ENCODE measurements at places on chromosomes 6 and 20. TPM values are rescaled to one million over a fixed set of nuclear protein-coding genes. Genes with fewer than 3 reads are reported as not detected.

DNA sequence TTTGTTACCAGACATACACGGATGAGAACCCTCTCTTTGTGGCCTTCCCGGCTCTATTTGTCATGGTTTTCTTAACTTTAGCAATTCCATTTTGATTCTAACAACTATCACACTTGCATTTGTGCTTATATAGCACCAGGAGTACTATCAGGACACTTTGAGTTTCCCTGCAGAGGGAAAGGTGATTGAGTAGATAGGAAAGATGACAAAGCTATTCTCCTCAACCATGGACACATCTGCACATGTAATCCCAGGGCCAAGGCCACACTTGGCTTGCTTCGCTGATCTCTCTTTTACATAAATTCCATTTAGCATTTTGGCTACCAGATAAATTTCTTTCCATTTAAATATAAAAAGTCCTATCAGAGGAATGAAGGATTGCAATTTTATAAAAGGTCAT, 23.3 kb upstream of the CFAP206 start:
- no peak for DNase-seq

GRCh38 chr20:58287638-58288037, 21.9 kb upstream of the RAB22A start:
- no peak for DNase-seq

GRCh38 chr20:50537546-50538201, 27.5 kb downstream of the PTPN1 start:
- DNase-seq: no peak

DNA sequence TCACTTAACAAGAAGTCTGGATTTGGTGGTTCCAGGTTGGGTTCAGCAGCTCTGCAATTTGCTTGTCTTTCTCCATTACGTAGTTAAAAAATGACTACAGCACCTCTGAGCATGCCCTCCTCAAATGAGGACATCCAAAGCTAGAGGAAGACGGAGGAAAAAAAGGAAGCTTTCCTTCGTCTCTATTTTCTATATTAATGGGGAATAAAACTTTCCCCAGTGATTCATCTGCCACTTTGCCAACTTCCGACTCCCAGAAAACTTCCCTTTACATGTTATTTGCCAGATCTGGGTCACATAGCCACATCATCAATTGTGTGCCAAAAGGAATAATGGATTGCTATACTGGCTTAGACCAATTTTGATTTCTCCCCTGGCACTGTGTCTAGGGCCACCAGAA, 69.5 kb downstream of the ZFAND3 start:
- no peak for DNase-seq

KIF25 gene
- not detected for total RNA-seq

OR2B6 gene
- total RNA-seq: not detected

- DNase-seq: no peak
These were observed 4.4 kb downstream of the PPP1R16B start for GRCh38 chr20:38809942-38810341.

CDSN gene
- total RNA-seq: not detected

DNA sequence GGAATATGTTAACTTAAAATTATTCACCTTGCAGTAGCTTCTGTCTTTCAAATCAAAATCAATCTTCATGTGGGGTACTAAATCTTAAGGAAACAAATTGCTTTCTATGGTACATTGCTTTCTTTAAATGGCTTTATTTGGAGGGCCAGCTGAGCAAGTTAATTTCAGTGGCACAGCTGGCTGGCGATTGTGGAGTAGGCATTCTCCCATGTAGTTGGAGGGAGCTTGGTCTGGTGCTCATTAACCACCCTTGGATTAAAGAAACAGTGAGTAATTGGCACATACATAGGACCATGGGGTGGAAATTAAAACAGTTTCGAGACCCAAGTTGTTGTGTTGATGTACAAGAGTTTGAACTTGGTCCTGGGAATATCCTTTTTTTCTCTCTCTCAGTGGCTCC, 201.3 kb upstream of the CHD6 start:
- no peak for DNase-seq

GRCh38 chr6:32885698-32886286, 31.8 kb downstream of the PSMB9 start:
- no peak for DNase-seq

GRCh38 chr6:157637516-157637915, 185.5 kb upstream of the SNX9 start:
- DNase-seq: no peak

DNA sequence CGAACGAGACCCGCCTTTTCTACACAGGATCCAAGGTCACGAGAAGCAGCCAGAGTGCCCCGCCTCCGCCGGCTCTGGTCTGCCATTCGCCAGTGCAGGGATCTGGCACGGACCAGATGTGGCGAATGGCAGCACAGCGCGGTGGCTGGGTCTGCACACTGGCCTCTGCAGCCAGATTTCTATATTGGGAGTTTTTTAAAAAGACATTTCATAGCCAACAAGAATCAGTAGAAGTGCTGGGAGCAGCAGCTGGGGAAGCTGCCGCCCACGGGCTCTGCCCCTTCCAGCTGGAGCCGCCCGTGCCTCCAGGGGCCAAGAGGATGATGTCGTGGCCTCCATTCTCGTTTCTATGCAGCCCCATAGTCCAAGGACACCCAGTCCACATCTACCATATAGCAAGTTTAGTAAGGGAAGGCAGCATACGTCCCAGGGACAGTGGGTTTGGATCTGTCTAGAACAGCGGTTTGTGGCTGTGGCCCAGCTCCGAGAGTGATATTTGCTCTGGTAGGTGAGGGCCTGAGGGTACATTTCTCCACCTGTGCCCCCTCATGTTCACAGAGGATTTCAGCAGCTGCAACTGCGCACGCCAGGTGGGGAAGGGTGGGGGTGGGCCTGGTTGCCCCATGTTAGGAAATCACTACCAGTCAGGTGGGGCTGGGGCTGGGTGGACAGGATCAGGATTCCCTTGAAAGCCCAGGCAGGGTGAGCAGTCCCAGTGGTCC, 333.7 kb downstream of the ZFAND3 start:
- no peak for DNase-seq

DNA sequence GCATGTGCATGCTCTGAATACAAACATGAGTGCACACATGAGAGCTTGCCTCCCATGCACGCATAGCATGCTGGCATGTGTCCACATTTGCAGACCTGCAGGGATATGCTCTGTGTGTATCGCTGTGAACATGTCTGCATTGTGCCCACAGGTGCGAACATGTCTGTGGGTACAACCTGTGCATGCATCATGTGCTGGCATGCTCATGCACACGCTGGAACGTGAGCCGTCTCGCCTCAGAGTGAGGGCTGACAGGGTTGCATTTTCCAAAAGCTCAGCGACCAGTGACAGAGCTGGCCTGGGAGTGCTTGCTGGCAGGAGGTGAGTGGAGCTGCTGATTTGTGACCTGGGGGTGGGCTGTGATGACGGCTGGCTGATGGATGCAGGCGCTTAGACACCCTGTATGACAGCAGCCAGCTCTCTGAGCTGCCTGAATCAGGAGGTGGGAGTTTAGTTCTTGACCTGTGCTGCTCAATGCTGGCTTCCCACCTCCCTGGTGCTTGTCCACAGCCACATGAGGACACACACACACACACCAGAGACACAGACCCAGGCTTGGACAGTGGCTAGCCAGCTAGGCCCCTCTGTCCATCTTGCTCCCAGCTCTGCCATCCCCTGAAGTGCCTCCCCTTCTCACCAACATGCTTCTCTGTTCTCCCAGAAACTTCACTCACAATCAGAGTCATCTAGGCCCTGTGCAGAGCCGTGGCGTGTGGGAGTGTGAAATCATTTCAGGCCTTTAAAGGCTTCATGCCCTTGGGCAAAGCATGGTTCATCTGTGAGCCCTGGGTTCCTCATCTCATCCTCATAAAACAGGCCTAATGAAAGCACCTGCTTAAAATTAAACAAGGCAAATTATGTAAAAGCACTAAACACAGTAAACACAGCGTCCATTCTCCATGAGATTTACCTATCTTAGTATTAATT, 51.4 kb downstream of the CD40 start:
- no peak for DNase-seq

- no peak for DNase-seq
These were observed 153.8 kb downstream of the INSM1 start for GRCh38 chr20:20521736-20522135.

GRCh38 chr6:129353067-129353466, 356.9 kb downstream of the ARHGAP18 start:
- no peak for DNase-seq

PPDPF gene
- total RNA-seq: 228 TPM

DNA sequence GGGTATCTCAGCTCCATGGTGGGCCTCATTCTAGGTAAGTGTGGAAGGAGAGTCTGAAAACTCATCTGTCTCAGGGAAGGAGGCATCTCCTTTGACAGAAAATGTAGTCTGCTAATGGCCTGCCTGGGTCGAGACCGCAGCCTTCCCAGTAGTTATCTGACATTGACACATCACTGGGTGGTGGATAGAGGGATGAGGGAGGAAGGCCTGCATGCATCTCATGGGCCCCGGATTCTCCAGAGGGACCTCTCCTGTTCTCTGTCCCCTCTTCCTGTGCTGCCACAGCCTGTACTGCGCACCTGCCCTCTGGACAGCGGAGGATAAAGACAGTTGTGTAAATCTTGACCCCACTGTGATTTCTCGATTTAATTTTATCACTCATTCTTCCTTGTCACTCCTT, 4.7 kb downstream of the PCMTD2 start:
- DNase-seq: no peak

HCRTR2 gene
- not detected for total RNA-seq

BMP6 gene
- total RNA-seq: not detected

ACSS2 gene
- total RNA-seq: 47.5 TPM

PXDC1 gene
- 1.1 TPM for total RNA-seq

- no peak for DNase-seq
These were observed 3.7 kb upstream of the PTPRT start for GRCh38 chr20:43193443-43193842.

DNA sequence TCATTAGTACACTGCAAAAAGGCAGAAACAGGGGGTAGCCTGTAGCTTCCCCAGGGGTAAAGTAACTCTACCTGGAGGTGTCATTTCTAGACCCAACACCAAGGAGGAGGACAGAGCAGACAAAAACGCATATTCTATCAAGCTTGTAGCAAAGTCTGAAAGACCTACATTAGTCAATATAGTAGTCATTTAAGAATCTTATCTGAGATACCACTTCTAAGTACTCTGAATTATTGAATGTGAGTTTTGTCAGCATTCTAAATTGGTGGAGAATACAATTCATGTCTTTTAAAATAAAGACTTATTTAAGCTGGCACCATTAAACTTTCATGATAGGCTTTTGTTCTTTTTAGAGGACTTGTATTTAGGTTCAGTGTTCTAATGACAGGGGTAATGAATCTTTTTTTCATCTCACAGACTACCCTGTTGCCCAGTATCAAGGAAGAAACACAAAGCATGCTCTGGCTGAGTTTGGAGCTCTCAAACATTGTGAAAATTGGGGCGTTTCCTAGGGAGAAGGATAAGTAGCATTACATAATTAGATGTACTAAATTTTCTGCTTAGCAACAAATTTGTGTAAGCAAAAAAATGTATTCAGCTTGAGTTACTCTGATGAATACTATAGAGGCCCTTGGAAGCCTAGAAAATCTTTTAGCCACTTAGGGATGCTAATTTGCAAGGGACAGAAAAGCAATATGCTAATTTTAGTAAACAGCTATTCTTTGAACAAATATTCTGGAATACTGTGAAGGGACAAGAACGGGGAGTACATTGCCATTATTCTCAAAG, 255.4 kb upstream of the HSF2 start:
- no peak for DNase-seq

DNA sequence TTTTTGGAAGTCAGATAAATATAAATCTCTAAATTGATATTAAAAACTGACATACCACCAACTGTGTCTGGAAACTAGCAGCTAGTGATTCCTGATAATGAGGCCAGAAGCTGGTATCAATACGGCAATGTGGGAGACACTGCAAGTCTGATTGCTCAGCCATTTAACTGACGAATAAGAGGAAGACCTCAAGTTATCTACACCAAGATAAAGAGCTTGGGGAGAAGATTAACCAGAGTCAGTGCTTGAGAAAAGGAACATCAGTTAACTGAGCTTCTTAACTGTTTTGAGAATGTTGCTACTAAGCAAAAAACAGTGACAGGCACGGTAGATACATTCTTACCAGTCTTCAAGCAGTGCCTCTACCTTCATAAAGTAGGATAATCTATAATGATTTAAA, 140.4 kb upstream of the TENT5A start:
- no peak for DNase-seq

GRCh38 chr6:151236668-151237401, 2.9 kb upstream of the AKAP12 start:
- no peak for DNase-seq

GRCh38 chr20:44028003-44028730, 113.5 kb downstream of the TOX2 start:
- DNase-seq: peak; percentile 11

DNA sequence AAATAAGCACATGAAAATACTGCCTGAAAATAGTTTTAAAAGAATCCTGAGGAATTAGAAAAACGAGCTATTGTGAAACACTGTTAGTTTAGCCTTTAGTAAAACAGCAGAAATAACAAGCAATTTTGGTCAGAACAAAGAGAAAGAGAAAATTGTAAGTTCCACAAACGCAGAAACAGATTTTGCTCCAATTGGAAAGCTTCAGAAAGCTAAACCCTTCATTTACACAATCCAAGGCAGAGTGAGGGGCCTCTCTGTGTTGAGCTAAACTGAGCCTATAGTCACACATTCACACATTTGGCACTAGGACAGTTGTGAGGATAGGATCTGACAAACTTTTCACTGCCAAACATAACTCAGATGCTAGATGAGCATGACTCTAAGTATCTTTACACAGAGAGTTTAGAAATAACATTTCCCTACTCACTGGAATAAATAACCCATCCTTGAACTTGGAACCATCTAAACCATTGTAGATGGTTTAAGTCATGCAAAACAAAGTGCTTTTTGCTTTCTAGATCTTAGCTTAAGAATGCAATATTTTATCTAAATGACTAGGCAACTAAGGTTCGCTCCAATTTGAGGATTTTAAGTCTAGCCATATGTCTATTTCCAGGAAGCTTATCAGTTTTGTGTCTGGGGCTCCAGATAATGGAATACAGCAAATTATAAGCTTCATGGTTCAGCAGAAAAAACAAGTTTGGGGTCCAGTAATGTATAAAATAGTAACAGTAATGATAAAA, 122.6 kb downstream of the SGK1 start:
- no peak for DNase-seq

FRK gene
- 0.03 TPM for total RNA-seq

DNA sequence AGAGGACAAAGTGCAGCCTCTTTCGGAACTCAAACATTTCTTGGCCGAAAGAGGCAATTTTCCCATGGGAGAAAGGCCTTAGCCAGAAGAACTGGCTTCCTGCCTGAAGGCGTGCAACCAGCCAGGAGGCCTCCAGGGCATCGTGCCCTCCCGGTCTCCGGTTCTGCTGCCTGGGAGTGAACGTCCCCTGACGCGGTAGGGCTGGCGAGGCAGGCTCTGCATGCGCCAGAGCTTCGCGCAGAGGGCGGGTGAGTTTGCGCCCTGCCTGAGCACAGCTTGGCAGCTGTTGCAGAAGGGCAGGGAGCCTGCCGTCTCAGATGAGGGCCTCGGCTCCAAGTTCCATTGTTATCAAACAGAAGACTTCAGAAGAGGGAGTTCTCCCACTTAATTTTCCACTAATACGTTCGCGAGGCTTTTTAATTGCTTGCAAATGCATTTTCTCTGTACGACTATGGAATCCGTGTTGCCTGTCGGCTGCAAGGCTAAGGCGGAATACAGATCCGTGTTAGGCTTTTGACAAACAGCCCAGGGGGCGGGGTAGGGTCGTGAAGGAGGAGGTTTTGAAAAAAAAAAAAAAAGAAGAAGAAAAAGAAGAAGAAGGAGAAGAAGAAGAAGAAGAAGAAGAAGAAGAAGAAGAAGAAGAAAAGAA, 5.5 kb upstream of the TFAP2D start:
- DNase-seq: no peak

All from activated CD4-positive, alpha-beta memory T cell treated with anti-CD3 and anti-CD28 coated beads, Interleukin-2, amount 10 ng/mL, durations not matched to agents 7 days and 5 days (primary cell).